ENCODE measurements at places on chromosomes 6 and 20.

GRCh38 chr6:159052720-159053119, 7.9 kb upstream of the TAGAP start:
- no peak for DNase-seq

DNA sequence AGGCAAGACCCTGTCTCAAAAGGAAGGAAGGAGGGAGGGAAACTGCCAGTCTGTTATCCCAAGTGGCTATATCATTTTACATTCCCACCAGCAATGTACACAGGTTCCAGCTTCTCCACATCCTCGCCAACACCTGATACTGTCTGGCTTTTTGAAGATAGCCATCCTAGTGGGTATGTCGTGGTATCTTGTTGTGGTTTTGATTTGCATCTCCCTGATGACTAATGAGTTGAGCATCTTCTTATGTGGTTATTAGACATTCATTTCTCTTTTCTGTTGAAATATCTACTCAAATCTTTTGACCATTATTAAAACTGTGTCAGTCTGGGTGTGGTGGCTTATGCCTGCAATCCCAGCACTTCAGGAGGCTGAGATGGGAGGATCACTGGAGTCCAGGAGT, 47.9 kb upstream of the ARID1B start:
- DNase-seq = peak; percentile 9

- no peak for DNase-seq
Observed at GRCh38 chr20:3307725-3308124, 68.7 kb upstream of the SLC4A11 start.

GRCh38 chr20:13331536-13331935, 110.5 kb downstream of the ISM1 start:
- DNase-seq = peak; percentile 43

DNA sequence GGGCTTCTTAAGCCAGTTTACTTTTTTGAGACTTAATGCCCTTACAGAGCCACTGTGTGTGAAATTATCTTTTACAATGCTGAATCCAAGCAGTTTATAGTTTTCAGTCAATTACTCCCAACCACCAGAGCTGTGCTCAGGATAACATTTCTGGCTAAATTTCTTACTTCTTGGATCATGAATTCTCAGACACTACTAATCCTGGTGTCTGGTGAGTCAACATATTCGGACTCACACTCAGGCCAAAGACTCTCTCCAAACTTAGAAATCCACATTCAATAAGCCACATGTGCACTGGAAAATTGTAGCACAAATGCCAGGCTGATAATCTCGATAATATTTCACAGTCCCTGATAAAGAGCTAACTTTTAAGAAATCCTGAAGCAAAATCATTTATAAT, 49.0 kb downstream of the PTPRT start:
- DNase-seq = no peak

DNA sequence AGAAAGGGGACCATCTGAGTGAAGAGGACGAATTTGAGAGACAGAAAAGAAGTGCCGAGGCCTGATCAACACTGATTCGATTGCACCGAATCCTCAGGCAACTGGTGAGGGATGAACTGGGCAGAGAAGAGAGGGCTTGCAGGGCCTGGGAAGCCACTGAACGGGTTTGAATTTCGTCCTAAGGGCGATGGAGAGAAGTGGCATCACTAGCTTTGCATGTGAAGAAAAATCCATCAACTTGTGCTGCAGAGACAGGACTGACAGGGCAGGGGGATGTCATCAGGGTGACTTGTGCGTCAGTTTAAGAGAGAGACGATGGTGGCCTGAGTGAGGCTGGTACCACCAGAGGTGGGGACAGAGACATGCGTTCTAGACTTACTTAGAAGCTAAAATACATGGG, 73.7 kb upstream of the SLC22A23 start:
- no peak for DNase-seq

- DNase-seq = no peak
Observed at GRCh38 chr6:116766506-116767176, 1.1 kb upstream of the FAM162B start.

DNA sequence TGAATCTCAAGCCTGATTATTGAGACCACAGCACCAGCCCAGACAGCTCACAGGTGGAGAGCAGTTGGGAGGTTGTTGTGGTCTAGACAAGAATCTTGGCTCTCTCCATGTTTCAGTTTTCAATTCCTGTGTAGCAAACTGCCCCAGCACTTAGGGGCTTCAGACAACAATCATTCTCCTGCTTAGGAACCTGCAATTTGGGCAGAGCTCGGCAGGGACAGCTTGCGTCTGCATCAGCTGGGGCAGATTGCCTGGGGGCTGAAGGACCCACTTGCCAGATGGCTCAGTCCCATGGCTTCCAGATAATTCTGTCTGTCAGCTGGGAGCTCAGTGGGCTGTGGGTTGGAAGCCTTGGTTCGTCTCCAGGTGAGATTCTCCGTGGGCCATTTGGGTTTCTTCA, 6.9 kb downstream of the TGM6 start:
- DNase-seq = no peak

DNA sequence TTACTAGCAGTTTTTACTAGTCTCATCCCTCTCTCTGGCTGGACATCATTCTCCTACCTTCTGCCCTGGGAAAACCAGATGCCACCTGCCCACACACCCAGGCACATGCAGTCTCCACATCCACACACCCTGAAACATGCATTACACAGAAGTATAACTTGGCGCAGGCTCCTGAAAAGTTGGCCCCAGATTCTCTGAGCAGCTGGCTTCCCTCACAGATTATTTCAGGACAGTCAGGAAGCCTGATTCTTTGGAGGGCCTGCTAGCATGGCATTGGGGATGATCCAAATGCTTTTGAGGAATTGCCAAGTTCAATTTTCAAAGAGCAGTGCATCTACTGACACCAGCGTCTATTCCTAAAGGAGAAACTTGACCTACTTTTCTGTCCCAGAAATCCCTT, 27.8 kb upstream of the KIF16B start:
- no peak for DNase-seq

GRCh38 chr6:13615792-13616120, 621 bp downstream of the NOL7 start:
- peak; percentile 45 for DNase-seq

GRCh38 chr20:33589059-33589458, 73.1 kb upstream of the C20orf144 start:
- DNase-seq = no peak

GRCh38 chr6:164023535-164023934, 609.0 kb downstream of the QKI start:
- DNase-seq = no peak

DNA sequence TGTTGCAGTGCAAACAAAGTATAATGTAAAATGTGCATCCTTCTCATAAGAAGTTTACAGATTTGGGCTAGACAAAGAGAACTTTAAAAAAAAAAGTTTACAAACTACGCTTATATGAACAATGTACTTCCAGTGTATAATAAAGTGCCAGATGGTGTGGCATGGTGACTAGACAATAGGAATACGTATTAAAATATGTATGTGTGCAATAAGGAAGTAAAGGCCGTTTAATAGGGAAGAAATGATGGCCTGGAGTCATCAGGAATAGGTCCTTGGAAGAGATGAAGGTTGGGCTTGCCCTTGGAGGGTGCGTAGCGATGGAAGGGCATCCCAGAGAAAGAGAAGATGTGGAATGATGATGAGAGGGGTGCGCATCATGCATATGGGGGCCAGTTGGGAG, 108.2 kb downstream of the SOBP start:
- no peak for DNase-seq

GRCh38 chr20:25622450-25623224, 1.2 kb downstream of the NANP start:
- no peak for DNase-seq

- peak; percentile 89 for DNase-seq
Observed at GRCh38 chr6:142871910-142872331, 73.1 kb downstream of the HIVEP2 start.

DNA sequence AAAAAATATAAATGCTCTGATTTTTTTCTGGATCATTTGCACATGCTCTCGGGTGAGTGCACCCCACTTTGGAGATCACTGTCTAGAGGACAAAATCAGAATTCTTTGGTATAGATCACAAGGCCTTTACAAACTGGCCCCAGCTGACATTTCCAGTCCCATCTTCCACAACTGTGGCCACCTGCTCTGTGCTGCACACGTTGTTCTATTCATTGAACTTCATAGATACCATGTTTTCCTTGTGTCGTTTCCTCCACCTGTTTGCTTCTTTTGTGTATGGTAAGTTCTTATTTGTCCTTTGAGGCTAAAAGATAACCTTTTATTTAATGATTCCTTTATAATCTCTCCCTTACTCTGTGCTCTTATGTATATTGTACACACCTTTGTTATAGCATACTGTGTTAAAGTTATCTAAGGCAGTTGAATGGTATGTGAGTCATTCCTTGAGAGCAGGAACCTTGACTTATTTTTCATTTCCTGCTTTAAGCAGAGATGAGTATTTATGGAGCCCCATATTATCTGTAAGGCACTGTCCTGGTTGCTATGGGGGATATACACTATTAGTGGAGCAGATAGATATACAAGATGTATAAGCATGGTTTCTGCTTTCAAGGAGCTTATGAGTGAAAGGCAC, 12.0 kb upstream of the SLC17A5 start:
- DNase-seq = no peak

DNA sequence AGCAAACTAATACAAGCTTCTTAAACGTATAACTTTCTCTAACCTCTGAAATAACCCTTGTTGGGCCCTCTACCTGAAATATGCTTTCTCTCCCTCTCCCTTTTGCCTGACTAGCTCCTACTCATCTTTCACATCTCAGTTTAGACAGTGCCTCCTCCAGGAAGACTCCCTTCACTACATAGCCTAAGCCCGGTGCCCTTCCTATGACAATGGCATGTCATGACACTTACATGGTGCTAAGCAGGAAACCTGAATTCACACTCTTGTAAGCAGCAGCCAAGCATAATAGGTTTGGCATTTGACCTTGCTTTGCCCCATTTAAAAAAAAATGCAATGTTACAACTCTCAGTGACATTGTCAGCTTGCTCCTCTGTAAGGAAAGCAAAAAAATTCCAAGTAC, 33.1 kb upstream of the FBXL4 start:
- no peak for DNase-seq

DNA sequence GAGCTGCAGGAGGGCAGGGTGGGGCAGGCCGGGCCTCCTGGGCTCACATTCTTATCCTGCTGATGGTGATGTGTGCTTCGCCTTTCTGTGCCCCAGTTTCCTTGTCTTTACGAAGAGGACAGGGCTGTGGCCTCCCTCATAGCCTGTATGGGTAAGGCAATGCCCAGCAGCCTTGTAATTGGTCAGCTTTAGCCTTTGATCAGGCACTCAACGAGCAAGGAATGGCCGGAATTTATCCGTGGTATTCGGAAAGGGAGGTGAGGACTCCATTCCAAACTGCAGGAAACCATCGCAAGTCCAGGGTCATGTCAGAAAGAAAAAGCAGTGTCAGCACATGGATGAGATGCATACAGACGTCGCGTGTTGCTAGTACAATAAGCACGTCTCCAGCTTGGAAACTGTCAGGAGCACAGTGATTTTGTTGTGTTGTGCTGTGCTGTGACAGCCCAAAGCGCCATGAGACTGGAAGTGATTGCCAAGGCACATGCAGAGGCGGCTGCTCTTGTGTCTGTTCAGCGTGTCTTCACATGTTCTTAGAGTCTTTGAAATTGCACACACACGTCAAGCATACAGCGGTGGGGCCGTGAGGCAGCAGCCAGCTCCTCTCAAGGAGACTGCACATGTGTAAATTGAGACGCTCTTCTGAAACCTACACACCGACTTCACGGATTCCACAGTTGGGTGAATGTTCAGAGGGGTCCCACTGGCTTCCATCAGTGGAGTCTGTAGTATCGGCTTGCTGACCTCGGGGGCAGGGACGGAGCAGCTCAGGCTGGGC, 6.2 kb downstream of the SS18L1 start:
- no peak for DNase-seq

DNA sequence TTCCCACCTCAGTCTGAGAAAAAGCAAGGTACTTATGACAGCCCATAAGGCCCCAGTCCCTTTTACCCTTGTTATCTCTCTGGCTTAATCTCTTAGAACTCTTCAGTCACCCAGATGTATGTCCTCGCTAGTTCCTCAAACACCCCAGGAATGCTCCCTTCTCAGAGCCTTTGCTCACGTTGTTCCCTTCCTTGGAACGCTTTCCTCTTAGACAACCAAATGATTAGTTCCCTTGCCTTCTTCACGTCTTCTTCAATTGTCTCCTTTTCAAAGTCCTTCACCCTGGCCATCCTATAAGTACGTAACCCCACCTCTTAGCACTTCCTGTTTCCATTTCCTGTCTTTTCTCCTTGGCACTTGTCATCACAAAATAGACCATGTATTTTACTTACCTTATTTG, 1.1 kb upstream of the APOBEC2 start:
- no peak for DNase-seq

- DNase-seq = peak; percentile 19
Observed at GRCh38 chr6:147001621-147002020, 202.6 kb upstream of the STXBP5 start.

- DNase-seq = peak; percentile 28
Observed at GRCh38 chr6:55617272-55617671, 38.3 kb upstream of the HMGCLL1 start.

DNA sequence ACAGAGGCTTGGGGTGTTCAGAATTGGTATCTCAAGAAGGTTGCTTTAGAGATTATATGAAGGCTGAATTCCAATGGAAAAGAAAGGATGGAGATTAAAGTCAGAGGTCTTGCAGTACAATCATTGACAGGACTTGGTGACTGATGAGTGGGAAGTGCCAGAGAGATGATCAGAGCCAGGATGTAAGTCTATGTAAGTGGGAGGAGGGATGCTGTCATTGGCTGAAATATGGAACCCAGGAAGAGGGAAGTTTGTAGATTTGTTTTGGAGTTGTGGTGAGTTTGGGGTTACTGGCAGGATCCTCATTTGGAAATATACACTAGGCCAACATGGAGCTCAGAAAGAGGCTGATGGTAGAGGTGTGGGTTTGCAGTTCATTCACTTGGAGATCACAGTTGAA, 23.8 kb upstream of the TNFAIP3 start:
- no peak for DNase-seq

DNA sequence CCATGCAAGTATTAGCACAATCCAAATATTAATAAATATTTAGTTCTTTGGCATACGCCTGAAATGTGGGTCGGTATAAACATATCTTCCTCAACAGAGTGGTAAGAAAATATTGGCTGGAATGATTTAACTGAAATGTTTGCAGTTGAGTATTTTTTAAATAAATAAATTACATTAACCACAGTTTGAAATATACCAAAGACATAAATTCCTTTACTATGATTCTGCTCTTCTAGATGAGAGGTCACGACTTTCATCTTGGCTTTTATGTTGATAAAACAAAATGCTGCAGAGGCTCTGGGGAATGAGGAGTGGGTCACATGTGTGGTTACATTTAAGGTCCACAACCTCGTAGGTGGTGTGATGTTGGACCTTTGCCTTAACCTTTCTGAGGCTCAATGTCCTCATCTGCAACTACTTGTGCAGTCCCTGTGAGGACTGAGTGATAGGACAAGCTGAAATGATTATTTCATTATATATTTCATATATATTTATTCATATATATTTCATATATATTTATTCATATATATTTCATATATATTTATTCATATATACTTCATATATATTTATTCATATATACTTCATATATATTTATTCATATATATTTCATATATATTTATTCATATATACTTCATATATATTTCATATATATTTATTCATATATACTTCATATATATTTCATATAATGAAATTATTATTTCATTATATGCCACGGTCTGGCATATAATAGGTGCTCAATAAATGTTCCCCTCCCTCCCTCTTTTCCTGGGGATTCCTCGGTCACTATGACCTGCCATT, 107.4 kb downstream of the SAMD5 start:
- no peak for DNase-seq

GRCh38 chr20:46512943-46513844, at the start of gene ZNF334:
TSS of gene ZNF334 (minus strand) at chr20:46513559. CDS start at chr20:46512102, 1,457 bp downstream.
- DNase-seq = peak; percentile 34

Measured in AG08395 (cell line).